ENCODE measurements at places on chromosomes 5 and 9.

- no peak for DNase-seq
Measured at GRCh38 chr5:78540335-78541085, 108.1 kb downstream of the LHFPL2 start.

DNA sequence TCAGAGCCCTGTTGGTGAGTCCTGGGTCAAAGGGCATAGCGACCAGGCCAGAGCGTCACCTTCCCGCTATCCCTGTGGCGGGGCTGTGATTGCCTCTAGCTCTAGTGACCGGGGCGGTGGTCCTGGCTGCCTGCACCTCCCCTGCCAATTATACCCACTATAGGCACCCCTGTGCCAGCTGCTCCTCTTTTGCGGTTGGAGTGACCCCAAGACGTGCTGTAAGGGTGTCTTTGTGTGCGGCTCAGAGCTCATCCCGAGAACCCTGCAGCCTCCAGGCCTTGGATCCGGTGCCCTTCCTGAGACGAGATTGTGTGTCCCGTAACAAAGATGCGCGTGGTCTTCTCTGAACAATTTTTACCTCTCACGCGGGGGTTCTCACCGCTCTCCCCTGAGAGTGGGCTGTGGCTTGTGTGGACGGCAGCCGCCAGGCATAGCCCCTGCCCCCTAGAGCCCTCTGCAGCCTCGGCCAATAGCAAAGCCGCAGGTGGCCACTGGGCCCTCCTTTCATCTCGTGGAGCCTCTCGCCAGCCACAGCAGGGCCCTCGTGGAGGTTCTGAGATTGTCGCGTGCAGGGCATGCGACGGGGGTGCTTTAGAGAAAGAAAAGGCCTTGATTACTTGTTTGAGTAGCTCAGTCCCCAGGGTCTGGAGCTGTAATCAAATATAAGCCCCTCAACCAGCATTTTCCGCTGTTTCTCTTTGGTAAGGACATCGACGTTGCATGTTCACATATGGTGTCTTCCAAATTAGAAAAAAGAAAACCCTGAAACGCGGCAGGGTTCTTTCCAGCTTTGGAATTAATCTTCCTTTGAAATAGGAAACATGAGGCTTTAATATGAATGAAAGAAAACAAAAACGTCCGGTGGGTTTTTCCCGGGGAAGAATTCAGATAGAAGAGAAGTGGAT is 10.7 kb downstream of the NKD2 start:
- no peak for DNase-seq

GRCh38 chr5:53970475-53970874 is 339.9 kb downstream of the ARL15 start:
- DNase-seq, result no peak

DNA sequence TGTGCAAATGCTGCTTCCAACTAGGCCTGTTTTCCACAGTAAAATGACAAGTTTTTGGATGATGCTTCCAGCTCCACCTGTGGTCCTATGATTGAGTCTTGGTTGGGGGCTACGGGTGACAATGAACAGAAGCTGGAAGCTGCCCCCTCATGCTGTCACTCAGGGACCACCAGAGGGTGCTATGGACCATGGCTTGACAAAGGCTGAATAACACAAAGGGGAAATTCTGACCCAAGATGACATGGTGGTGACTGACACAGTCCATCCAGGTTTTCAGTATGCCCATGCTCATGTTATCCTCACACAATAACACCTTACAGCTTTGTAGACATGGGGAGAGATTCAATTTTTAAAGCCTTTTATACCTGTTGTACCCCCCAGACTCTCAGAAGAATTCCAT is 23.9 kb upstream of the SAP30L start:
- no peak for DNase-seq

DNA sequence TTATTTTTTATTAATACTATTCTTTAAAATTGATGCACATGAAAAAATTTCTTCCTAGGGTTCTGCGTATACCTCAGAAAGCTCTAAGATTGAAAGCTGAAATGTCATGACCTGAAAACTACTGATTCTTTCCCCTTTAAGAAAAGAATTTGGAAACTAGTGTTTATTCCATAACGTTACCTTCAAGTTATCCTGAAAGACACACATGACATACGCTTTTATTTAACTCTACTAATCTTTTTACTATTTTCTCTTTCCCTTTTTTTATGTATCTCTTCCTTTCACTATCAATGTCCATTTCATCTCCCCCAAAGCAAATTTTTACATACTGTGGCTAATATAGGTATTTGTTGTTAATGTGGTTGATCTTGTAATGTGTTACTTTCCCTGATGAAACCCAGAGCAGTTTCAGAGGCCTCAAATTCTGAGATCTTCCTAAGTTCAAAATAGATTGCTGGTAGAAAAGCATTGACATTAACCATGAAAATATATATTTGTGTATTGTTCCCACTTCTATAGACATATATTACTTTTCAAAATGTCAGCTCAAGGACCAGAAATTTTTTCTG is 7.4 kb downstream of the NIPBL start:
- DNase-seq, result no peak

DNA sequence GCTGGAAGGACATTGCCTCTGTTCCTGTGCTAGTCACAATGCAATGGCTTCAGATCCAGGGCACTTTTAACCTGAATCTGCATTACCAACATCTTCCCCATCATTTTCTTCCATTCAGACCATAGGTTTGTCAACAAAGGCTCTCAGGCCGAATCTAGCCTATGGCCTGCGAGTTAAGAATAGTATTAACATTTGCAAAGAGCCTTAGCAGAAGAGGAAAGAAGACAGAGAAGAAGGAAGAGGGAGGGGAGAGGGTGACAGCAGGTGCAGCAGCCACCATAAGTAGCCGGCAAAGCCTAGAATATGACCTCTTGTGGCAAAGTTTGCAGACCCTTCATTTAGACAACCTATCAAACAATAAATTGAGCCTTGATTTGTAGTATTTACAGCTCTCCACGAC is 32.6 kb downstream of the BARX1 start:
- DNase-seq, result no peak

GRCh38 chr5:41863871-41864486 is 6.2 kb downstream of the OXCT1 start:
- DNase-seq, result peak; percentile 48

GRCh38 chr9:859251-859650 is 17.8 kb downstream of the DMRT1 start:
- DNase-seq, result no peak

DNA sequence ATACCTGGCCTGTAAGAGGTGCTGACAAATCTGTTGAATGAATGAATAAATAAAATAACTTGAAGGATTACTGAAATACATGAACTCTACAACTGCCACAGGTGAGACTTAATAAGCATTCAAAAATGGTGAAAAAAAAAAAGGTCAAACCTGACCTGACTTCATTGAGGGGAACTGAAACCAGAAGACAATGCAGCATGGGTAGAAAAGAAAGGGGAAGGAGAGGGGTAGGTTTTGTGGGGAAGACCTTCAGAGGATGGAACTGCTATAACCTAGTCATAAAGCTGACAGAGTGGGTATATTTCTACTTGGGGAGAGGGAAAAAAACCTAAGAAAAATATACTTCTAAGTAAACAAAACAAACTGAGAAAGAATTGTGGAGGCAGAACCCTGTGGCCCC is 56.6 kb downstream of the RASEF start:
- no peak for DNase-seq

DNA sequence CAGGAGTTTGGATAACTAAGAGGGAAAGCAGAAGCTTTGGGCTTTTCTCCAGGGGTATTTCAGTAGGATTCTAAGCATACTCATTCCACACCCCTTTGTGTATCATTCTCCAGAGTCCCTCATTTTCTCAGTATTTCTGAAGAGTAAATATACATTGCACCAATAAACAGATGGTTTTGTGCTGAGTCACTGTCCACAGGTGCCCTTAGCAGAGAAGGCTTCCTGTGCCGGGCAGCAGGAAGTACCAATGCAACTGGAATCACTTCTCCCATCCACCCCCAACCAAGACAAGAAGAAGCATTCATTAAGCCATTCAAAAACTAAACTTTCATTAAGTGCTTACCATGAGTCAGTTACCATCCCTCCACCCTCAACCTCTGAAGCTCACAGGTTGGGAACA is 3.6 kb upstream of the CCNJL start:
- peak; percentile 95 for DNase-seq

- peak; percentile 77 for DNase-seq
Measured at GRCh38 chr5:177317959-177318377, 6.3 kb upstream of the MXD3 start.

DNA sequence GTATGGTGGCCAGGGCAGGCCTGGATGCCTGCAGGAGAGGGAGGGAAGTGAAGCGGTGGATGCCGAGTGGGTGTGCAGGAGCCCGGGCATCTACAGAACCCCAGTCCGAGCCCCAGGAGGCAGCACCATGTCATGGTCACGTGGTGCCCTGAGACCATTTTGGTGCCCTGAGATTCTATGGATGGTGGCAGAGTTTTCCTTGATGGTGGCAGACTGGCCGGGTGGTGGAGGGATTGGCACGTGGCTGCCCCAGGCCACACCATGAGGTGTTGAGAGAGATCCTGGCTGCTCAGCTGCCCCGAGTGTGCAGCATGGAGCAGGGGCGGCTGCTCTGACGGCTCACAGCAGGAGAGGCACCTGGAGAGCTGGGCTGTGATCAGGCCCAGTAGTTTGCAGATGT is 52.3 kb downstream of the SYK start:
- DNase-seq, result no peak

DNA sequence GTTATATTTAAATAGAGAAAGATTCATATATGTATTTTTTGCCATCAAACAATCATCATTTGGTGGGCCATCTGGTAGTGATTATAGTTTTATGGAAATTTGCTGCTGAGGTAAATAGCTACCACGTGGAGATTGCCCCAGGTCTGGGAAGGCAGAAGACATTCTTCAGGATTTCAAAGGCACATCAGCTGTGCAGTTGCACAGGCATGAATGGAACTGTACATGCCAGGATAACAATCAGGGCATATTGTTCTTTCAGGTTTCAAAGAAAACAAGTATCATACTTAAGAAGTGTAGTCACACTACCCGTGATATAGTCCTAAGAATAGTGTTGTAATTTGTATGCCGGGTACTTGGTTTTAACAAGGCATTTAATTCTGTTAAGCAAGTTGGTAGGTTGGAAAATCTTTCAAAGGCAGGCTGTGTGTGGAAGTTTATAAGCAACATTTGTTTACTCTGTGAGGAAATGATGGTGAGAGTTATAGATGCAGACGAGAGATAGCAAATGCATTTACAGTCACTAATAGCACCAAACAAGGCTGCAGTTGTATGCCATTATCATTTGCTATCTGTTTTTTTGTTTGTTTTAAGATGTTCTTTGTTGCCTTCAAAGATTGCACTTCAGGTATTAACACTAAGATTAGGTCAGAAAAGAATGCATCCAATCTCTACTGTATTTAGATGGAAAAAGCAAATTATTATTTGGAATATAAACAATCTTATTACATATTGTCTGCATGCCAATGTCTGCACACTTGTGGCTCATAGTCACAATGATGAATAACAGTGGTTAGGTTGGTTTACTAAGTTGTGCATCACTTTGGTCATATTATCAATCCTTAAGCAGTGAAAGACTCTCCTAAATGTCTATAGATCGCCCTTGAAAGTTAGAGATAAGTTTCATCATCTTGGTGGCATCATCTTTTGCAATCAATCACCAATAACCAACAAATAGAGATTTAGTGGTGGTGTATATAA is 55.3 kb downstream of the RPS23 start:
- peak; percentile 5 for DNase-seq

DNA sequence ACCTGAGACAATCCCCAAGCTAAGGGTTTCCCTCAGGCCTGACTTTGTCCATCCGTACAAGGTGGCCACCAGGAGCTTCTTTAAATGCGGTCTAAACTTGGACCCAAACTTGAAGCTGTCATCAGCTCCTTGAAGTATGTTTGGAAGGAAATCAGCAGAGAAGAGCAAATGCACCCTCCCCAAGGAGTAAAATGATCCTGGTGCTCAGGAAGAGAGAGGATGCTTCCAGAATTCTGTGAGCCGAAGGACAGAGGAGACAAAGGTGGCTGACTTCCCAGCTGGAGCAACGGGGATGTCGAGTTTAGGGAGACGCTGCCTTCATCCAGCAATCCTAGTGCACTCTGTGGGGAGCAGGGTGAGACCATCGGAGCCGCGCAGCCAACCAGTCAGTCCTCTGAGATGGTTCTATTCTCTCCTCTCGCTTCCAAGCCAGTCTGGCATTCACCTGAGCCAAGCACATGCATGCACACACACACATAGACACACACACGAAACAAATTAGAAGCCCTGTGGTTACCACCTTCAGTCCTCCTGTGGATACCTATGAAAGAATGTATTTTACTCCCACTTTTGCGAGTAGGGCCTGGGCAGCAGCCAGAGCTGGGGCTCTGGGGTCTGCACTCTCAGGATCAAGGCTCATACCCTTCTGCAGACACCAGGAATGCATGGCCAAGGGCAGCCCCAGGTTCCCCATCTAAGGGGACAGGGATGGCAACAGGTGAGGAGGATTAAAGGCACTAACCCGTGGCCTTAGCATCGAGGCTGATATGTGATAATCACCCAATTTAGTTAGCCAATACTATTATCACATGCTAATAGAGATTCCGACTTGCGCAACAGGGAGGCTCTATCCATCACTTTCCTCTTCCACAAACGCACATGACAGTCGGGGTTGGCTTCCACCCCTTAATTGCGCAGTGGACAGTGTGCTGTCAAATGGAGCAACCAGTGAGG is 75.8 kb downstream of the GTF3C4 start:
- DNase-seq, result no peak

GRCh38 chr5:114362197-114362976 is 517 bp downstream of the KCNN2 start:
- DNase-seq, result no peak

DNA sequence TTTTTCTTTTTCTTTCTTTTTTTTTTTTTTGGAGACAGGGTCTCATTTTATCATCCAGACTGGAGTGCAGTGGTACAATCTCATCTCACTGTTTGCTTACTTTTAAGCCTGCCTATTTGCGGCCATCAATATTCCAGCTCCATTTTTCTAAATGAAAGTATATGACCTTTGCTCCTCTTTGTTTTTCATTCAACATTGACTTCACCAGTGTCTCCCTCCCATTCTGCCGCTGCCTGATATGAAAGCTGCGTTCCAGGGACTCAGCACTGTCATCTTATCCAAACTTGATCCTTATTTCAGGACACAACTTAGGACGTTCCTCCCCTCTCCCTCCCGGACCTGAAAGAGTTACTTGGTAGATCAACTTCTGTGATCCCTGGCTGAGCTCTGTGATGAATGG is 73.6 kb downstream of the LRRC70 start:
- DNase-seq, result no peak

- DNase-seq, result peak; percentile 68
Measured at GRCh38 chr5:53779541-53779981, 219.1 kb downstream of the NDUFS4 start.

DNA sequence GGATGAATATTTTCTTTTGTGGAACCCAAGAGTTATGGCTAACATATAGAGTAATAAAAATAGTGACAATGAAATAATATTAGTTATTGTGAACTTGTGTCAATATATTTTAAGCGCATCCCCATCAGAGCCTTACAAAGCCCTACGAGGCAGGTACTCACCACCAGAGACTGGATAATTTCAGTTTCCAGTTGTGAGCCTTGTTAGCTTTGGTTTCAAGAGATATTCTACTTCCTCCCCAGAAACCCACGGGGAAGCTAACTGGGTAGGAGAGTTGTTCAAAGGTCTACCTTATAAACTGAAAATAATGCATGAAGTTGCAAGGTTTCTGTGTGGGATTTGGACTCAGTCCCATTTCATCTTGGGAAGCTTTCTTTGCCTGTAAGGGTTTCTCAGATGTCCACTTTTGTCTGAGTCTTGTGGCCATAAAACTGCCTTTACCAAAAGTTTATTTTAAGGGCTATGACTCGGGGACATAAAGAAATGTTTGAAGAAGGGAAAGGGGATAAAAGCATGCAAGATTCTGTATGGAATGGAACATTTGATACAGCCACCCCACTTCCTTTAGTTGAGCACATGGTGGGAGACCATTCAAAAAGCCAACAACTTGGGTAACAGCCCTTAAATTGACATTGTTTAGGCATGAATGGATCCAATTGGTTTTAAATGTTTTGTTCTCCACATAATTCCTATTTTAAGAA is 57.4 kb upstream of the ANKRD55 start:
- no peak for DNase-seq

Data from bronchial epithelial cell (primary cell).